ENCODE measurements at places on chromosomes 4 and X.

GRCh38 chr4:38367642-38368174 lies 296.3 kb upstream of the KLF3 start:
- no peak for DNase-seq

DNA sequence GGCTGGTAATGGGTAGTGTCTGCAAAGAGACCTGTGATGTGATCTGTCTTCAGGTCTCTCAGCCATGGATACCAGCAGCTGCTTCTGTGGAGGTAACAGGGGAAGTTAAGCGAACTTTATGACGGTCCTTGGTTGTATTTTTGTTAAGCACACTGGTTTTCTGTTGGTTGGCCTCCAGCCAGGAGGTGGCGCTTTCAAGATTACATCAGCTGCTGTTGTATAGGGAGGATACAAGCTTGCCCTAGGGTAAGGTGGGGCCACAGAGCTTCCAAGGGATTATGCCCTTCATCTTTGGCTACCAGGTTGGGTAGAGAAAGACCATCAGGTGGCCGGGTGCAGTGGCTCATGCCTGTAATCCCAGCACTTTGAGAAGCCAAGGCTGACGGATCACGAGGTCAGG lies 834.2 kb upstream of the GALNTL6 start:
- no peak for DNase-seq

DNA sequence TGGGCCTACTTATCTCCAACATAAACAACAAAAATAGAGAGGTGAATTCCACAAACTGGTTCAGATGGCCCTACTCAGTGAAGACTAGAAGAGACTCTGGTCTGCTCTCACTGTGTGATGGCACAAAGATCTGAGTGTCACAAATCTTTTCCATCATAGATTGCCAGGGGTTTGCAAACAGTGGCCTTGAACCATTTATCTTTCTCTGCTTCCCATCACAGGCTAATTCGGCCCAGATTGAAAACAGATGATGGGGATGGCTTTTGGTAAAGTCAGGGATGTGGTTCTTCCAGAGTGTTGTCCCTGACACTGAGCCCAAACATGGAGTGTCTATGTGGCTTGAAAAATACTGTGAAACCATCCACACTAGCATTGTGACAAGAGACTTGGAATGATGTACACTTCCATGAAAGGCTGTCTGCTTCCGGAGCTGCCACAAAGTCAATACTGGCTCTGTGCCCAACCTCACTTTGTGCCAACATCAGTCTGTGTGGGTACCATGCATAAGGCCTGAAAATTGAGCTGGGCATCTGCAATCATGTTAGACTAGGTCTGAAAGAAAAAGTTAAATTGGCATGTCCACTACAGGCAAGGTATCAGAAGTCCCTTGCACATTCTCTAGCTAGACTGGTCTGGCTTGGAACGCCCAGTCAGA lies 25.2 kb upstream of the PLAC1 start:
- no peak for DNase-seq

DNA sequence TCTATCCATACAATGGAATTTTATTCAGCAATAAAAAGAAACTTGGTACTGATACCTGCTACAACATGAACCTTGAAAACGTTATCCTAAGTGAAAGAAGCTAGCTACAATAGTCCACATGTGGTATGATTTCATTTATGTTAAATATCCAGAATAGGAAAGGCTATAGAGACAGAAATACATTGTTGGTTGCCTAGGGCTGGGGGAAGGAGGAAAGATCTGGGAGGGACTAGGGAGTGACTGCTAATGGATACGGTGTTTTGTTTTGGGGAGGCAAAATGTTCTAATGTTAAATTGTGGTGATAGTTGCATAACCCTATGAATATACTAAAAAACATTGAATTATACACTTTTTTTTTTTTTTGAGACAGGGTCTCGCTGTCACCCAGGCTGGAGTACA lies 141.1 kb upstream of the ARX start:
- DNase-seq = no peak

DNA sequence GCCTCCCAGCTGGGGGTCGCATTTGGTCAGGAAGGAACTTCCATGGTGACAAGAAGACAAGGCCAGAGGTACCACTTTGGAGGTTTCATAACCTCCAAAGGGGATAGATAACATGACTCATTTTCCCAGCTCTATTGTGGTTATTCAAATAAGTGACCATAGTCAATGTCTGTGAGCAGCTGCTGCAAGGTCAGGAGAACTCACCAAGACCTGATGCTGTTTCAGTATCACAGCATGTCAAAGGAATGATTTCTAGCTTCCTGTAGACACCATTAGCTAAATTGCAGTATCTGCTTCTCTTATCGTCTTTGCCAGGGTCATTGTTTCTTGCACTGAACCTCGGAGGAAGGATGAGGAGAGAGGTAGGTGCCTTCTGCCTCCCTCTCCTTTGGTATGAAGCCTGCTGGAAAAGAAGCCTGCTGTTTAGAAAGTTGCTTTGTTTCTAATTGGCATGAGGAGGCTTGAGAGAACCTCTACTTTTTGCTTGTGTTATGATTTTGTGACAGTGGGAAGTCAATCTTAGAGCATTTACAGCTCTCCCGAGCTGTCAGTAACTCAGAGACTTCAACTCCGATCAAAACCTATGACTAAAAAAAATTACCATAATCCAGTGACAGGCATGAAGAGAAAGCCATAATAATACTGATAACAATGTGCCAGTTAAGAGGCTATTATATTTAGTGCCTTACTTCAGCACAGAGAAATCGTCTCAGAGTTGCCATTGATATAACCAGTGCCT lies 38.0 kb upstream of the GATB start:
- no peak for DNase-seq
